CD4-positive, alpha-beta T cell treated with Interleukin-12 subunit alpha and Interleukin-12 subunit beta, for 1 hour (primary cell): ENCODE measurements at places on chromosomes 13 and 19.

GRCh38 chr19:17999684-18000479, 8.1 kb upstream of the ARRDC2 start:
- no peak for DNase-seq

DNA sequence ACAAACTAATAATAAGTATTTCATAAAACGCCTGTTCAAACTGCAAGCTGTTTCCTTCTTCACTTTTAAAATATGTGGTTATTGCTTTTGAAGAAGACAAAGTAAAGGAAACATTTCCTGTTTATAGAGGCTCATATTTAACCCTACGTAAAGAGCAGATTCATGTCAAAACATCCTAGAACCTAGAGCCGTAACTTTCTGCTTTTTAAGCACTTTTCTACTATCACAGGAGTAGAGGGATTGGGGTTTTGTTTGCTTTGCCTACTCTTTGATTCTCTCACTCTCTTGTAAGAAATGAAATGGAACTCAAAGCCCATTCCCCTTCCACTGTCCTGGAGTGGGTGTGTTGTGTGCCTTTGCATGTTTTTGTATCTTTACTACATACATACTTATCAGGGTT, 54.0 kb upstream of the GPR183 start:
- DNase-seq: peak; percentile 57

GRCh38 chr19:55441319-55441691, 1.8 kb downstream of the SHISA7 start:
- DNase-seq: no peak

GRCh38 chr13:71862459-71862943, 4.5 kb downstream of the DACH1 start:
- no peak for DNase-seq

GRCh38 chr19:41354343-41354953, 726 bp upstream of the TGFB1 start:
- no peak for DNase-seq

DNA sequence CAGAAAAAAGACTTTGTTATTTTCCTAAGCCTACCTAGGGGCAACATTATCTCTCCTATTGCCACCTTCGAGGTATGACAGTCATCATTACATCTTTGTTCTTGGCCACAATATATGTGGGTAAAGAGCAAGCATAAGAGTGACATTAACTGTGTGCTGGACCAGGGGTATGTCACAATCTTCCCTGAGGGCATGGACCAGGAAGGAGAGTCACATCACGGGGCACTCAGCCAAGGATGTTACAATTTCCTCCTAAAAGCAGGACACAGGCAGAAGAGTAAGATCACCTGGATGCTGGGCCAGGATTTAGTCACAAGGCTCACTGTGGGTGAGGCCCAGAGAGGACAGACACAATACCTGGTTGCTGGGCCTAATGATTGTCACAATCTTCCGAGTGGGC, 53.0 kb upstream of the ZNF728 start:
- no peak for DNase-seq

DNA sequence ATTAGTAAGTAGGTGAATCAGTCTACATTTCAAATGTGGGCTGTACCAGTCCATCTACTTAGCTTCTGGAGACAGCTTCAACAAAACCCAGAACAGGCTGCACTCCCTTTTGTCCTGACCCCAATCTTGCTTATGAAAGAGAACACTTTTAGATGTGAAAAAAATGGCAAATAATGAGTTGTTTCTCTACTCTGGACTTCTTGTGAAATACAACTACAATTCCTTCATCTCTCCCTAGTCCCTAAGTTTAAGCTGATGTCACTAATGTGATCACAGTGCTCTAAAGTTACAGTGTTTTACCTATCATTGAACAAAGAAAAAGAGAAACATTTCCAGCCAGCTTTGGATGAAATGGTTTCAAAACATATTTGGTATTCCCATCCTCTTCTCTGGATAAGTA, 183.9 kb downstream of the LHFPL6 start:
- no peak for DNase-seq

DNA sequence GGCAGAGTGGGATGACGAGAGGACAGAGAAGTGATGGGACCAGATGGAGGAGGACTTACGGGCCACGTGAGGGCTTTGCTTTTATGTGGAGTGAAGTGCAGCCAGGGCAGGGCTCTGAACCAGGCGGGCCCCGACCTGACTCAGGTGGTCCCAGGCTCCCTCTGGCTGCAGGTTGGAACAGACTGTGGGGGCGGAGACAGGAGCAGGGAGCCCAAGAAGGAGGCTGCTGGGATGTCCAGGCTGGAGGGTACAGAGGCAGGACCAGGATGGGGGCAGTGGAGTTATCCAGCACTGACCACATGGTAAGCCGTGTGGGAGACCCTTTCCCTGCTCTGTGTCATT, 2.1 kb downstream of the FXYD5 start:
- no peak for DNase-seq
